ENCODE measurements at places on chromosomes 7 and 10.
A peak's percentile ranks its signal among the peaks of the same experiment; 100 is the strongest.

- DNase-seq = no peak
Measured at GRCh38 chr10:113557903-113558321, 5.1 kb downstream of the HABP2 start.

DNA sequence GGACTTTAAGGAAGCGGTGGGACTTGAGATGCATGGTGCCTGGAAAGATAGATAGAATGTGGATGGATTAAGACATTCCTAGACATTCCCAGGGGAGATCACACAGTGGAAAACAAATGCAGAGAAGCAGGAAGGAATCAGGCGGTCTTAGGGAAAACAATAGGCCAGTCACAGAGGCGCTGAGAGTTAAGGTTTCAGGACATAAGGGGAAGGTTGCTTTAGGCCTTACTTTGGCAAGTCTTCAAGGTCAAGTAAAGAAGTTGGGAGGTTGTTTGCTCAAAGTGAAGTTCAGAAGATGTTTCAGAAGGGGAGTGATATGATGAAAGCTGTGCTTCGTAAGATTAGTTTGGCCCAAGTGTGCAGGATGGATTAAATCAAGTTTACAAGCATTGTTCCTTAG lies 109.4 kb downstream of the SUGCT start:
- no peak for DNase-seq

DNA sequence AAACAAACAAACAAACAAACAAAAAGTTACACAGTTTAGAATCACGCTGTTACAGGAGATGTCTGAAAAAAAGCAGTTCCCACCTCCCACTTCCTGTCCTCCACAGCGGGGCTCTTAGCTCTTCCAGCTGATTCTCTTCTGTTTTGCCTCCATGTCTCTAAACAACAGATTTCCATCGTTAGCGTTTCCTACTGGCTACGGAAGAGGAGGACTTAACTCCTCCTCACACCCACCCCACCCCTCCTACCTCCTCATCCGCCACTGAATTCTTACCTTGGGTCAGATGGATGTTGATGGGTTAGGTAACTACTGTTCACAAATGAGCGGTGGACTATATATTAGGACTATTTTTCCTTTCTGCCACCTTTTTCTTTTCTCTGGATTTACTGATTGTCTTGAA lies 36.8 kb upstream of the NUB1 start:
- no peak for DNase-seq

DNA sequence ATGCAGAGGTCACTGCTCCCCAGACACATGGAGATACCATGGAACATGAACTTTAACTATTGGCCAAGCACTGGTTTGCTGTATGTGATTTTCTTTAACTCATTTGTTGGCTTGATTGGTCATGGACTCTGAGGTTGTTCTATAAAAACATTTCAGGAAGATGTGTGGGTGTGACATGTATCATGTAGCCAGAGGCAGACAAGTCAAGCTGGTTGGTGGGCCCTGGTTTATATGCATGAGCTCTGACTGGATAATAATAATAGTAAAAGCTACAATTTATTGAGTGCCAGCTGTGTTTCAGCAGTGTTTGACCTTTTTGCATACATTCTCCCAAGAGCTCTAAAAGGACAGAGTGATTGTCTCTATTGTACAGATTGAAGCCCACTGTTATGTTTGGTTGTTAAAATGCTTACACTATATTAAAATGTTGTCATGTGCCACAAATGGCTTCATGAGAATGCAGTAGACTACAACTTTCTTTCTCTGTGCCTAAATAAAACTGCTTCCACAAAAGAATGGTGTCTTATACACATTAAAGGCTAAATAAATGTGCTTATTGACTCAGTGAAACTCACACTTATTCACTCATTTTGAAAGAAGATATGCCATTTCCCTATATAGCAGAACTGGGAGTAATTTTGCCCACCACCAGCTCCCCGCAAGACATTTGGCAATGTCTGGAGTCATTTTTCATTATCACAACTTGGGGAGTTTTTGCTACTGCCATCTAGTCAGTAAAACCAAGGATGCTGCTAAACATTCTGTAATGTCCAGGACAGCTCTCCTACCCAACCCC lies 243.6 kb upstream of the NFE2L3 start:
- DNase-seq = no peak

DNA sequence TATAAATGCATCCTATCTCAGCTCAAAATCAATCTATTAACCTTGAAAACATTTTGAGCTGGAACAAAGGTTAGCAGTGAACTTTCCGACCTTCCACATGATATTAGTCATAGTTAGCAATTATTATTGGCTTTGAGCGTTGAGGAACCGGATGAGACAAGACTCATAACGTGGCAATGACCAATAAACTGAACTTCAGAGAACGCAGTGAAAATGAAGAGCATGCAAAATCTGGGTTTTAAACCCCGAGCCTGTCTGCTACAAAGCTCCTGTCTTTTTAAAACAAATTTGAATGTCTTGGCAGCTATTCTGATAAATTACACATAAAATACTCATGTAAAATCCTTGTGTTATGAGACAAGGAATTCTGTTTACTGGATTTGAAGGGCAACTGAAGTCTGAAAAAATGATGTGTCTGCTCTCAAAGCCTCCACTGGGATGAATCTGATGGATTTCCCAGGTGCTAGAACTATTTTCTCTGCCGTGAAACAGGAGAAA lies 74.7 kb upstream of the ITGB1 start:
- no peak for DNase-seq

DNA sequence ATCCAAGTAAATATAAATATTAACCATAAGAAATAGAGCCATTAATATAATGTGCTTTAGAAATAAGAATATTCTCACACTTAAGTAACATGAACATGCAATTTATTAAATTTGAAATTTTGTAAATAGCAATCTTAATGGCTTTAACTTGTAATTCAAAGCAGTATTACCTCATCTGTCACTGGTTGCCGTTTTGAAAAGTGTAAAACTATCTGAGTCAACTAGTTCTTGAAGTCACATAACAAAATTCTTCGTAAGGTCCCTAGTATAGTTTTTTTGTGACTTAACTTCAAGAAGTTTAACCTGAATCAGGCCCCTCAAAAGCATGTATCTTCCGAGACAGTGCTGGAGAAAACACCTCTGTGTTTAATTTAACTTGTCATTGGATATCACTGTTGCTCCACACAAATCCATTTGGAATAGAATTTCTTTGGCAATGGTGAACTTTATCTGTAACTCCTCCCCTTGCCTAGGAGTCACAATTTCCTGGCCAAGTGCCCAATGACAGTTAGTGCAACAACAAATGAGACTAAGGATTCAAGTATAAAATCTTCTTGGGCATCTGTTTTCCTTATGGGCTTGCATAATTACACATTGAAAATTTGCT lies 47.1 kb downstream of the NT5C2 start:
- no peak for DNase-seq

DNA sequence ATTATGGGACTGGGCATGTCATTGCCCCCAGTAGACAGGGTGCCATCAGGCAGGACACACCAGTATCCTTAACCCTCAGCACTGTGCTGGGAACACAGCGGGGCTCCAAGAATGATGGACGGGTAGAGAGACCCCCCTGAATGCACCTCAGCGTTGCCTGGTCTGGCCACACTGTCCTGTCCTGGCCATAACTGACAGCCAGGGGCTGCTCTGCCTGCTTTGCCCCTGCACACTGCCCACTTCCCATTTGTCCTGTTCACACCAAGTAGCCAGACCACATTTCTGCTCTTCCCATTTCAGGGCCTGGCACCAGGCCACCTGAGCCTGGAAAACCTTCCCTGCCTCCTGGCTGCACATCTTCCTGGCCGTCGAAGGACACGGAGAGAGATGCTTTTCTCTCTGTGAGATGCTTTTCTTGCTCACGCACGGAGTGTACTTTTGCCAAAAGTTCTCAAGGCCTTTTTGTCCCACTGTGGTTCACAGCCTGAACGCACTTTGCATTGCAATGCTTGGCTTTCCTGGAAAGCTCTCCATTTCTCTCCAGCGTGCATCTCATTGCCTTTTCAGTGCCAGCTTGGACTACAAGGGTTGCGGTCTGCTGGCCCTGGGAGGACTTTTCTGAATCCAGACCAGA lies 131.0 kb upstream of the EEPD1 start:
- no peak for DNase-seq

- no peak for DNase-seq
Measured at GRCh38 chr10:2214805-2215204, 477.5 kb upstream of the ADARB2 start.

DNA sequence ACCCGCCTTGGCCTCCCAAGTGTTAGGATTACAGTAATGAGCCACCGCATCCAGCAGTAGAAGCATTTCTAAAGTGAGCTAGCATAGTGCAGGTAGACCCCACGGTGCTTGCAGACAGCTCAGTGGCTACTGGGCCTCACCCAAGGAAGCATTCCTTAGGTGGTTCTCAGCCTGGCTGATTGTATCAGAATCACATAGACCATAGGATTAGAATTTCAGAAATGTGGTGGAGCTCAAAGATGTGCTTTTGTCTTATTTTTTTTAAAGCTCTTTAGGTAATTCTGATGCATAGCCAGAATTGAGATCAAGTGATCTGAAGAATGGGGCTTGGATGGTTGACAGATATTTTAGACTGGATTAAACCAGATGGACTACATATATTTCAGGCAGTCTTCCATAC lies 10.9 kb downstream of the ANLN start:
- DNase-seq = no peak

DNA sequence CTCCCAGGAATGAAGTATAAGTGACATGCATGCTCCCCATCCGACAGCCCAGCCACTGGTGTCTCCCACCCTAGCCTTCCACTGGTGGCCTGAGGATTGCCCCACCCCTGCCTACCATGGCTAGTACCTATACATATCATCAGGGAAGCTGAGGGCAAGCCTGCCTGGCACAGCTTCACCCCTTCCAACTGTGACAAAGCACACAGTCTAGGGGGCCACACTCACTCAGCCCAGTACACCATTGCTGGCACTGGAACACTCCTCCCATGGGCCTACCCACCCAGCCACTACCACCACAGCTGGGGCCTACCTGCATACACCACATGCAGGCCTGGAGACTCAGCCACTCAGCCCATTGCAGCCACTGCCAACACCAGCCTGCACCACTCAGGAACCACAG lies 393.1 kb upstream of the STEAP1 start:
- DNase-seq = no peak

DNA sequence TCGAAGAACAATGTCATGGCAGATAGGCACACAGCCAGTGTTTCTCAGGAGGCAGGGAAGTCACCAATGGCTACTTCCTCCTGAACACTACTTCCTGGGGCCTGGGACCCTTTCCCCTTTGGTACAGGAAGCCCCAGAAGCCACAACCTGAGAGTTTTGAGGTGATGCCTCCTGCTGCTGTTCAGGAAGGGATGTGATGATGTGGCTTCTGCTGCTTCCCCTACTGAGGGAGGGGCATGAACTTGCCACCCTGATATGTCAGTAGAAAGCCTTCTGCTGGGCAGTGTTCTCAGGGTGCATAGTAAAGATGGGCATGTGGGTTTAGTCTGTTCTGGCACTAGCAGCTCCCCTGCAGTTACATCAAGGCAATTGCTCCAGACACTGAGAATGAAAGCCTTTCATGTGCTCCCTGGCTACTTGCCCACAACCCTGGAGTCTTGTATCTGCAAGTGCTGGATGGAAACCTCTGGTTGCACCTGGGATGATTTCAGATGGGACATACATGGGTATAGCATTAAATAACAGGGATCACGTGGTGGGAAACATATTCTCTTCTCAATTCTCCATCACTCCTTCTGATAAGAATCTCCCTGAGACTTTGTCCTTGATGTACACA lies 69.3 kb downstream of the ADRA2A start:
- no peak for DNase-seq

GRCh38 chr7:142797391-142798377 lies 26.9 kb downstream of the PRSS2 start:
- DNase-seq = peak; percentile 62

DNA sequence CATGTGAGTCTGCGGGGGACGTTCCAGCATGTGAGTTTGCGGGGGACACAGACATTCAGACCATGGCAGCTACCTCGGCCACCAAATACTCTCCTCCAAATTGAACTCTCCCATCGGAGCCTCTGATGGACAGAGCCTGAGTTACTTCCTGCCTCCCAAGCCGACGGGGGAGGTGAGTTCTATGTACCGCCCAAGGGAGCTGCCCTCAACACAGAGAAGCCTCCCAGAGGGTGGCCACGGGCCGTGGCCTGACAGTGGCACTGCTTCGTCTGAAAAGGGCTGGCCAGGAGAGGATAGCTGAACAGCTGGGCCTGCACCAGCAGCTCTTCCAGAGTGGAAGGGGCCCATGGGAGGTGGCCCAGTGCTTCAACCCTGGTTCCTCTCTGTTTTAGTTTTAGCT lies 274.5 kb upstream of the PPP2R2D start:
- no peak for DNase-seq

- DNase-seq = no peak
Measured at GRCh38 chr7:22633954-22634474, 93.0 kb upstream of the IL6 start.

DNA sequence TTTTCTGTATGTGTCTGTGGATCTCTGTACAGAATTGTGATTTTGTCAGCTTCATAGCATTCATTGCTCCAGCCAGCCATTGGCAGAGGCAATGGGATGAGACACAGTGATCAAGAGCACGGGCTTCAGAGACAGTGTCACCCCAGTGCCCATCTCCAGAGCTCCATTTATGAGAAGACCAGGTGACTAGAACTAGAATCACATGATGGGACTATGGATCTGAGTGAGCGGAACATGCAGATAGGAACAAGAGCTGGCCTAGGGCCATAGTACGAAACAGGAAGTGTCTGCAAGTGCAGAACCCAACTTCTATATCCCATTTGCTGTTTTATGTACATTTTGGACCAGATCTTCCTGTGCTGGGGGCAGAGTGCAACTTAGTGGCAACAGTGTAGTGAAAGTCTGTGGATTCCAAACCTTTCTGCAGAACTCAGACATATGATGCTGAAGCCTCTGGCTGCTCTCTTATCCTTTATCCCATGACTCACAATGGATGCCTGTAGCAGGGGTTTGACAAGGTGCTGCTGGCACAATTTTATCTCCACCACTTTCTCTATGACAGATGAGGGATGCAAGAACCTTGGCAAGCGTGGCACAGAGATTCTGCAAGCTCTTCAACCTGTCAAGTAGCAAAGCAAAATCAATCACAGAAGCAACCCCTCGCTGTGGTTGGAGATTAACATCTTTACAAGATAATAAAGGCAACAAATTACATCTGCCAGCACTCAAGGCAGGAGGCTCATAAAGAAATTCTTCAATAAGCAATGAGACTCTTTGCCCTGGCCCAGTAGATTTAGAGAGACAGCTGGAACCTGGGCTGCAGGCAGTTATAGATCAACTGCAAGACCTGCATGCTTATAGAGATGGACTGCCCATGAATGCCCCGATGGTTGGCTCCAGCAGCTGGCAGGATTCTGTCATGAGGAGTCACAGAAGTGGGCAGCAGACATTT lies 681.3 kb downstream of the TNS3 start:
- DNase-seq = no peak

DNA sequence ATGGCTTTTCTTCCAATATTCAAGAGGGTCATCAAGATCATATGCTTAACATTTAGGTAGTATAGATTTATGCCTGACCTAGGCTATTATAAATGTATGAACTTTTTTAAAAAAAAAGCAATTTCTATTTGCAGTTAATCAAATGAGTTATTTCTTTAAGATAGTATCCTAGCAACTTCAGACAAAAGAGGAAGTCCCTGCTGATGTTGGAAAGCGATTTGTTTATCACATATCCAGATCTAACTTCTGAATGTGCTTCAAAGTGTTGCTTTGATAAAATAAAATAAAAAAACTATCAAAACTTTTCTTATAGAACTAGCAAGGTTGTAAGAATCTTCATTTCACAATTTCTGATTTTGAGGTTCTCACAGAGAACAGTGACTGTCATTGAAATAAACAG lies 401.9 kb upstream of the PHF14 start:
- DNase-seq = no peak

GRCh38 chr7:29454899-29455451 lies 108.7 kb upstream of the PRR15 start:
- no peak for DNase-seq

GRCh38 chr10:67173787-67174186 lies 248.0 kb downstream of the LRRTM3 start:
- no peak for DNase-seq

All from activated CD8-positive, alpha-beta memory T cell treated with anti-CD3 and anti-CD28 coated beads, Interleukin-2, amount 50 U/mL, for 4 hours (primary cell).